ENCODE measurements at places on chromosomes 12 and 14.

DNA sequence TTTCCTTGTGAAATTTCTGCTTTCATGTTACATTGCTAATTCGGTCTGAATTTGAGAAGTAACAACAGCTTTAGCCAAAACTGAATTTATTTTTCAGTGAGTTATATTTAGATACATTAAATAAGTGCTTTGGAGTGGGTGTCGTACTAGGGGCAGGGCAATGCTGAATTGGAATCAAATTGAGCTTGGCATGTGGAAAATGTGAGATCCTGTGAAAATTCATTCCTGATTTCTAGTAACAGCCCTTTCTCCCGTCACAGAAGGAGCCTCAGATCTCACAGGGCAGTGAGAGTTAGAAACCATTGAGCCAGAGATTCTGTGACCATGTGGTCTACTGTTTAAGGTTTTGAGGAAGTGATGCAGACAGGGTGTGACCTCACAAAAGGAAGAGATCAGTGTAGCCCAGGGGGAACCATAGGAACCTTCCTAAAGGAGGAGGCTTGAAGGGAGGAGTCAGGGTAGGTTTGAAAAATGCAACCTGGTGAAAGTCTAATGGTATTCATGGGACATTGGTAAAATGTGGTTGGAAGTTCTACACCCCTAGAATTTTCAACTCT, 1136.8 kb downstream of the AACS start:
- no peak for DNase-seq

DNA sequence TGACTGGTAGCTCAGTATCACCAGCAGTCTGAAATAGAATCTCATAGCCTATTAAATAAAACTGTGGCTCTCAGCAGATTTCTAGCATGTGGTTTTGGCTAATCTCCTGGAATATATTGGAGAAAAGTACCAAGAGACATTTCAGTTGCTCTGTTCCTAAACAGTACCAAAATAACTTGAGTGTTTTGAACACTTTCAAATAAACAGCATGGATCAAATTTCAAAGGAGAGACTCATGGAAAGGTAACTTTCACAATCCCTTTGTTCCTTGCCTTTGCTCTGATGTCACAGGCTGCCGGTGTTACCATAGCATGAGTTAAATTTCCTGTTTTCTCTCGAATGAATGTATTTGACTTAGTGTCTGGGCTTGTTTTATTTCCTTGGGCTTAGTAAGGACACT, 3.4 kb downstream of the ARG2 start:
- DNase-seq, result peak; percentile 38

DNA sequence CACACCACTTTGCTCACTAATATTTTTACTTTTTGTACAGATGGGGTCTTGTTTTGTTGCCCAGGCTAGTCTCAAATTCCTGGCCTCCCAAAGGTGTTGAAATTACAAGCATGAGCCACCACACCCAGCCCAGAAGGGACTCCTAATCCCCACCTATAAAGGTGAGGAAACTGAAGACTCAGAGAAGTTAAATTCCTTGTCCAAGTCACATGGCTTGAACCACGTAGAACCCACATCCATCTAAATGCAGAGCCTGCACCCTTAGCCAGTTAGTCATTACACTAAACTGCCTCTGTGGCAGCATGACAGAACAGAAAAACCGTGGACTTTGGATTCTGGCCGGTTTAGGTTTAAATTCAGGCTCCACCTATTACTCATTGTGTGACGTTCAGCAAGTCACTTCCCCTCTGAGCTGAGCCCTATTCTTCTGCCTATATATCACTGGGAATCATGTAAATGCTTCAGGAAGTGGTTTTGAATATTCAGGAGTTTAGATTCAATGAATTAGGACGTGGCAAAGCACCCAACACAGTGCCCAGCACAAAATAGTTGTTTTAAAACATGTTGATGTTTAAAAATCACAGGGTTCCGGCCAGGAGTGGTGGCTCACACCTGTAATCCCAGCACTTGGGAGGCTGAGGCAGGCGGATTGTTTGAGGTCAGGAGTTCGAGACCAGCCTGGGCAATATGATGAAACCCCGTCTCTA, 3.0 kb upstream of the CORO1C start:
- peak; percentile 93 for DNase-seq

DNA sequence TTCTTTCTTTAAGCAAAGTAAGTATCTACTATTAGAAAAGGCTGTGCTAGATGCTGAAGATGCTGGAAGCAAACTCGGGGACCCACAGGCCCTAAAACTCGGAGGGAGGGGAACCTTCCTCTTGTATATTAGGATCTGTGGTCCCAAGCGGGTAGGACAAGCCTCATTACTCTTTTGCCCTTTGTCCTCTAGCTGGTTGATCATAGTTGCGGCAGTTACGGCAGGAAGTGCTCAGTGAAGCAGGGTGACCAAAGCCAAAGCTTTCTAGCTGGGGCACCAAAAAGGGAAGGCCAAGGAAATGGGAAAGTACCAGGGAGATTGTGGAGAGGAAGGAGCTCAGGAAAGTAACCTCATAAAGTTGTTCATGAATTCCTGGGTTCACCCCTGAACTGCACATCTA, 76.3 kb downstream of the SCFD1 start:
- DNase-seq, result no peak

GRCh38 chr14:104370256-104370870, 209.2 kb upstream of the C14orf180 start:
- DNase-seq, result peak; percentile 39

DNA sequence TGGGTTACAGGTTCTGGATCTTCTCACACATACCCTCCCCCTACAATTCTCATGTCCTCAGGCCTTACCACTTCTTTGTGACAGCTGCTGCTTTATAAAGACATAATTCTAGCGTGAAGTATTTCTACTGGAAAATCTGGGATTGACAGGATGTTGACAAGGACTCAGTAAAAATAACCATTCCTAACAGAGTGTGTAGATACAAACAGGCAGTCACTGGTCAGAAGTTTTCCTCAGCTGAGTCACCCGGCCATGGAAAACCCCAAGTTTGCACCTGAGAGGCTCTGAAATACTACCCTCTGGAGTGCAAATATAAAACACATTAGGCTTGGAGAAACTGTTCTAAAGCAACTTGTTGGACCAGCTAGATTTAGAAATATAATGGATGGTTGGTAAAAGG, 54.4 kb downstream of the SPPL3 start:
- peak; percentile 44 for DNase-seq

DNA sequence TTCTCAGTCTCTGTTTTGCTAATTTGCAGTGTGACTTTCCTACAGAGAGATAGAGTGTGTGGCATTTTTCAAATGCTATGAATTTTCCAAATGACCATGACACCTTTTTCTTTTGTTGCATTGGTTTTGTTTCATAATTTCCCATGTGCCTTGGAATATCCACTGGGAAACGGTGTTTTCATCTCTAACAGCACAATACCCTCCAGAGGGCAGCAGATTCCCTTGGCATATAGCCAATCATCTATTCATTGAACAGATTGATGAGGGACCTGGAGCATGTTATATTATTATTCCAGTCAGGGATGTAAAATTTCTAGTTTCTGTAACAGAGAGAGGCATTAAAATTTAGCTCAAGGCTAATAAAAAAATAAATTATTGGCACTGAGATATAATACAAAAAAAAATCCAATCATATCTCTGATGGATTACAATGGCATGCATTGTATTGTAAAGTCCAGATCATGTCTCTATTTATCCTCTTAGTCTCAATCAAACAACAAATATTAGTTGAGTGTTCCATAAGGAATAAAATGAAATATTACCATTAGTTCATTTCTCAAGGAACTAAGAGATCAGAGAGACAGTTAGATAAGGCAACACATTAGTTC, 29.6 kb upstream of the NTN4 start:
- peak; percentile 76 for DNase-seq

- no peak for DNase-seq
These were observed 17.4 kb downstream of the CNOT2 start for GRCh38 chr12:70260646-70261045.

GRCh38 chr12:124841558-124841945, 22.1 kb downstream of the SCARB1 start:
- no peak for DNase-seq

GRCh38 chr14:67911562-67911961, 92.0 kb downstream of the RAD51B start:
- DNase-seq, result no peak

GRCh38 chr12:47094804-47095203, 15.0 kb upstream of the AMIGO2 start:
- DNase-seq, result no peak

DNA sequence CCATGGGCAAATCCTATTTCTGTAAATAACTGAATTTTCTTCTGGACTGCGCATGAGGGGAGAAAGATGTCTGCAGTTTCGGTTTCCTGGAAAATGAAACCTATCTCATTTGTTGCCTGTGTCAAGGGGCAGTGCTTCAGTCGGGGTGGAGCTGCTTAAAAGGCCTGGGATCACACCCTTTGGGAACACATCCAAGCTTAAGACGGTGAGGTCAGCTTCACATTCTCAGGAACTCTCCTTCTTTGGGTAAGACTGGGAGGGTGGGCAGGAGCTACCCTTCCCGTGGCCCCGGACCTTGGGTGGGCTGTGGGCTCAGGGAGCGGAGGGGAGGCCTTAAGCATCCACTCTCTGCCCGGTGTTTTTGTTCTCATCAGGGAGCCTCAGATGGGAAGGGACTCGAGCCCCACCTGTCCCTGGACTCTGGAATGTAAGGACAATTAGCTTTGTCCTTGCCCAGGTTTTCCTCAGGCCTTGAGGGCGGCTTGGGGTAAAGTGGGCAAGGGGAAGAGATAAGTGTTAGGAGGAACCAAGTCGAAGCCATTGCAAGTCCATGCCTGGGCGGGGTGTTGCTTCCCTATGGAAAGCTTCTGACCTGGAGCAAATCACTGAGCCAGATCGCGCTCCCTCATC, at the start of gene IFI27:
Gene IFI27, plus strand, starts transcription at position 185 of the 630 bp plus-strand sequence.
- DNase-seq, result peak; percentile 83

DNA sequence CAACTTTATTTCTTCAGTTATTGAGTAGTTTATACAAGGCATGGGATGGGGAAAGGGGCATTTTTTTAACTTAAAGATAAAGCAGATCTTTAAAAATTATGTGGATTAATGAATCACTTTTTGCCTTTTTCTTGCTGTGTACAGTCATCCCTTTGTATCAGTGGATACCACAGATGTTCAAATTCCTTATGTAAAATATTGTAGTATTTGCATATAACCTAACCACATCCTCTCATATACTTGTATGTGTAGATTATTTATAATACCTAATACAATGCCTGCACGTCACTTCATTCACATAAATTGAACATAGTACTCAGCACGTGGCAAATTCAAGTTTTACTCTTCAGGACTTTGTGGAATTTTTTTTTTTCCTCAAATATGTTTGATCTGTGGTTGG, 66.5 kb upstream of the MON2 start:
- no peak for DNase-seq

DNA sequence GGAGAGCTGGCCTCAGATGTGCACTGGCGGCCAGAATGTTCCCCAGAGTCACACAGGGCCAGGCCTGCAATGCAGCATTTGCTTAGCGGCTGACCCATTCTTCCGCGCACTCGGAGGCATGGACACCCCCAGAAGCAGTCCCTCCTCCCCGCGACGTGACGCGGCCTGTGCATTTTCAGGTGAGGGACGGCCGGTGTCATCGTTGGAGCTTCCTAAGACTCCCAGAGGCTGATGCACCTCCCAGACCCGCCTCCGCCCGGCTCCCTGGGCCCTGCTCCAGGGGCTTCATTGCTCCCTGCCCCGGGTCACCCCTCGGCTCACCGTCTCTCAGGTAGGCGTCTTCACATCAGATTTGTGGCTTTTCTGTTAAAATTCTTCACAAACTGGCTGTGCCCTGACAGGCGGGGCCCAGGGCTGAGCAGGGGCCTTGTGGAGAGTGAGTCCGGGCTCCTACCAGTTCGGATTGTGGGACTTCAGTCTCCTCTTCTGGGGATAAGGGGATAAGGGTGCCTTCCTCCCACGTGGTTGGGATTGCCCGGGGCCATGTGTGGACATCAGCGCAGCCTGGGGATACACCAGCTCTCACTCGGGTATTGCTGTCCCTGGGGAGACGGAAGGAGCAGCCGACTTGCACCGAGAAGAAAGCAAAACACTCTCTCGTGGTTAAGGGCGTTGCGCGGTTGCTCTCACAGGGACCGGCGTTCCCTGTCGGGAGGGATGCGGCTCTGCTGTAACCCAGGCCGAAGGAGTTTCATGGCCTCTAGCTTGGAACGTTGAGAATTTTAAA, 249.1 kb downstream of the ADGRD1 start:
- DNase-seq, result no peak

GRCh38 chr12:107929436-107929835, 154.9 kb downstream of the ASCL4 start:
- peak; percentile 11 for DNase-seq

DNA sequence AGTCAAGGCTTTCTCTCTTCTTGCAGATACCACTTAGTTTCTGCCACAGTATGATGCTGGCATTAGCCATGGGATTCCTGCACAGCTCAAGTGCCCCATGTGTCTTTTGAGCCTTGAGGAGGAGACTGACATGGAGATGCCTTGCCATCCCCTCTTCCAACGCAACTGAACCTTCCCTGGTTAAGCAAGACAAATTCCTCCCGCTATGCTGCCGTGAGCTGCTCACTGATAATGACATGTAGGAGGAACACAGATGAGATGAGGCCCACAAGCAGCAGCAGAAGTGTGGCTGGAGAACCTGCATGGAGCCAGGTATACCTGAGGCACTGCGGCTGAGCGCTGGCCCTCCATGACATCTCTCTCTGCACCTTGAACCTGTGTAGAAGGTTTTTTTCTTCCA, 15.4 kb upstream of the PPP1R1A start:
- no peak for DNase-seq

DNA sequence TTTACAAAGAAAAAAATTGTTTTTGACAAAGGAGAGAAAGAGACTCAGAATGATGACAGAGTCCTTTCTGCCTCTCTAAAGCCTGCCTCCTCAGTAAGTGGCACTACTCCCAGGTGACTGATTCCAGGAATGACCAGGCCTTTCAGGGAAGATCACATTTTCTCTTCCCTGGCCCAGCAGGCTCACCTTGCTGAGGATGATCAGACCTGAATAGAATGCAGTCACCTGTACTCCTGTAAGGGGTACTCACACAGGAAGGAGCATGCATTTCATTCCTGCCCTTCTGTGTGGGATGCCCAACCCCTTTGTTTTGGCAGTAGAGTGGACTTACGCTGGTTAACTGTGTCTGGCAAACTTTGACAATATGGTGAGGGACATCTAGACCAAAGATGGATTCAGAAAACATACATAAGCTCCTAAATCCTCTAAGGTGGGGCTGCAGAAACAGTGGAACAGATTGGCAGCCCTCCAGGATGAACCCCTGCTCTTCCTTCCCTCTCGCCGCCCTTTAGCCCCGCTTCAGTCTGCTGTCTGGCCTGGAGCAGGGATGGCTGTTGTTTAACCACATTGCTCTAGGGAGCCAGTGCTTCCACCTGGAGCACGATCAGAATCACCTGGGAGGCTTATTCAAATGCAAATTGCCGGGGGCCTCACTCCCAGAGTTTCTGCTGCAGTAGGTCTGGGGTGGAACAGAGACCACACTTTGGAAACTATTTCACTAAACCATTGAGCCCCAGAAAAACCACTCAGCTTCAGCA, 29.8 kb downstream of the ERG28 start:
- DNase-seq, result no peak

GRCh38 chr14:57686304-57686703, 179.6 kb downstream of the SLC35F4 start:
- DNase-seq, result no peak

DNA sequence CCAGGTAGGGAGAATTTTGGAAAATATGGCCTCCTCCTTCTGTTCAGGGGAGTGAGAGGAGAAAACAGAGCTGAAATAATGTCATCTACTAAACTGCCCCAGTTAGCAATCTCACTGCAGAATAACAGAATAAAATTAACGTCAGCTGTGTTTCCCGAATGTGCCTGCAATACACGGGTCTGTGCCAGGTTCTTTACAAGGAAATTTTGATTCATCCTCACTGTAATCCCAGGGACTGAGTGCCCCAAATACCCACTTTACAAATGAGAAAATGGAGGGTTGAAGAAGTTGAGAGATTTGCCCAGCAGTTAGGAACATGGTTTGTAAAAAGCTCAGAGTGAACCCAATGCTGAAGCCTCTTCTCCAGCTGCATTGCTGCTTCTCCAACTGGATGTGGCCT, 21.3 kb upstream of the SERPINA6 start:
- DNase-seq, result no peak
